ENCODE measurements at places on chromosomes 5 and 9. TPM values are rescaled to one million over a fixed set of nuclear protein-coding genes. Genes with fewer than 3 reads are reported as not detected.

The INSL6 gene
- total RNA-seq, result not detected

The NMUR2 gene
- not detected for total RNA-seq

The CDC20B gene
- total RNA-seq, result not detected

- no peak for DNase-seq
These were observed 70.7 kb downstream of the DAPK1 start for GRCh38 chr9:87568401-87568800.

DNA sequence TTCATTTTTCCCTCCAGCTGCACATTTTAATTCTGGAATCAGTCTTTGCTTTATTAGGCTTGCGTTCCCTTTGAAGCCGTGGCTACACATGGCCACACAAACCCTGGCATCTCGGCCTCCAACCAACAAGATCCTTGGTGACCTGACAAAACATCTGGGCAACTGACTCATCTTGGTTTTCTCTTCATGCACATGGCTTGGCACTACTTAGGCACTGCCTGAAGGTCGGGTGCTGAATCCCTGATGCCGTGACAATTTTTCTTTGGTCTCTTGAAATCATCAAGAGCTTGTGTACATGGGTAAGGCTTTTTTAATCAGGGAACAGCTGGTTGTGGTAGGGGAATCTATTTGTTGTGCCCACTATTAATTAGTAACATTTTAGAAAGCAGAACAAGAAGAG is 16.0 kb upstream of the PAPPA start:
- DNase-seq, result no peak

GRCh38 chr5:42912184-42912798 is 100.6 kb upstream of the SELENOP start:
- DNase-seq, result no peak

- DNase-seq, result no peak
These were observed 2384.6 kb upstream of the WWC1 start for GRCh38 chr5:165906871-165907270.

DNA sequence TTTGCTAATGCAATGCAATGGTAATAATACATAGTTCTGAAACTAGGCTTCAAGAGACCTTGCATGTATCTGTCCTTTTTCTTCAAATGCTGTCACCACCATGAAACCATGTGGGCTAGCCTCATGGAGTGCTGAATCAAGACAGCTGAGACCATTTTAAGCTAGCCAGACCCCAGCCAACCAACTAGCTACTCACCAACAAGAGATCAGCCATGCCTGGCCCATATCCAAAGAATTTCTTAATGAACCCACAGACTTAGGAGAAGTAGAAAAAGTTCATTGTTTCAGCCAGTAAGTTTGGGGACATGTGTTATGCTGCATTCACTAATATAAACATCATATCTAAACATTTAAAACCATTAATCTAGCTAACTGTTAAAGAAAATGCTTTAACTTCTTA is 139.8 kb upstream of the EDIL3 start:
- DNase-seq, result no peak

DNA sequence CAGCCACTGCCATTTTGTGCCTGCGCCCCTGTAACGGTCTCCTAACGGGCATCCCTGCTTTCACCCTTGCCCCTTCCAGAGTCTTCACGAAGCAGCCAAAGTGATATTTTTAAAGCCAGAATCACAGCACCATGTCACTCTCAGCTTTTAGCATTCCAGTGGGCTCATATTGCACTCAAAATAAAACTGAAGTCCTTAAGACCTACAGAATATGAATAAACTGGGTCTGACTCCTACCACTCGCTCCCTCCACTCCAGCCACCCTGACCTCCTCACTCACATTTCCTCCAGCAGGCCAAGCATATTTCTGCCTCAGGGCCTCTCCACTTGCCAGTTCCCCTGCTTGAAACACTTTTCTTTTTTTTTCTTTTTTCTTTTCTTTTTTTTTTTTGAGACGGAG is 2.4 kb upstream of the PDLIM7 start:
- no peak for DNase-seq

- no peak for DNase-seq
These were observed 56.7 kb upstream of the PCSK5 start for GRCh38 chr9:75833778-75834177.

GRCh38 chr5:33343676-33344327 is 97.0 kb upstream of the TARS1 start:
- no peak for DNase-seq
